ENCODE measurements at places on chromosomes 5 and 9.

- DNase-seq, result no peak
These were observed 50.4 kb downstream of the ZNF354C start for GRCh38 chr5:179110528-179110927.

DNA sequence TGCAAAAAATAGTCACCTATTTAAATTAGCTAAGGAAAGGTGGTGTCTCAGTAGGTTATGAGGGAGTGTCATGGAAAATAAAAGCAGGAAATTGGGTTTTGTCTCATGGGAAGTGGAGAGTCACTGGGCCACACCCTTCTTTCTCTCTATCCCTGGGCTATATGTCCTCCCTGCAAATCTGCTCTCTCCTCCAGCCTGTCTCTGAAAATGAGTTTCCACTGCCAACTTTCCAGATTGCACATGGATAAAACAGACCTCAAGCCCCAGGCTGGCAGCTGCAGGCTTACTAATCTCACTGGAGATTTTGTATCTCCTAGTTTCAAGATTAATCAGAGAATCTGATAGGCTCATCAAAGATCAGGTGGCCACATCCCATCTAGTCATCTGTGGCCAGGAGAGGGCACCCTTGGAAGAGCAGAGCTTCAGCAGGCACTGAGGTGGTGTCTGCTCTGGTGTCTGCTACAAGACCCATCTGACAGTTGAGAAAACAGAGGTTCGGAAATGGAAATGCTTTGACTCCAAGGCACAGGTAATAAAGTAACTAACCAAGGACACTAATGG lies 178.9 kb downstream of the MSX2 start:
- DNase-seq, result no peak

DNA sequence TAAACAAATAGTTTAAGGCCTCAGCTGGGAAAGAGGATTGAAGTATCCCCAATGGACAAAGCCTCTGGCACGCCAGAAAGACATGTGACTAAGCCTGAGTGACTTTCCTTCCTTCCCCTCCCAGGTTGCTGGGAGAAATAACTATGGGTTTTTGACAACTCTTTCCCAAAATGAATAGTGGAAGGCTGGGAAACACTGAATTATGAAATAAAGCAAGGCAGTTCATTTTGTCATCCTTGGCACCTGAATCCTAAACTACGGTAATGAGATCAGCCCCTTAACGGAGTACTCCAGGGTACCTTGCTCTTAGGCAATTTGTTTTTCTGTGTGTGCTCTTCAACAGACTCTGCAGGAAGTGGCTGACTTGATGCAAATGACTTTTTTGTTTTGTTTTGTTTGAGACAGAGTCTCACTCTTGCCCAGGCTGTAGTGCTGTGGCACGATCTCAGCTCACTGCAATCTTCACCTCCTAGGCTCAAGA lies 75.2 kb downstream of the LMNB1 start:
- DNase-seq, result no peak

DNA sequence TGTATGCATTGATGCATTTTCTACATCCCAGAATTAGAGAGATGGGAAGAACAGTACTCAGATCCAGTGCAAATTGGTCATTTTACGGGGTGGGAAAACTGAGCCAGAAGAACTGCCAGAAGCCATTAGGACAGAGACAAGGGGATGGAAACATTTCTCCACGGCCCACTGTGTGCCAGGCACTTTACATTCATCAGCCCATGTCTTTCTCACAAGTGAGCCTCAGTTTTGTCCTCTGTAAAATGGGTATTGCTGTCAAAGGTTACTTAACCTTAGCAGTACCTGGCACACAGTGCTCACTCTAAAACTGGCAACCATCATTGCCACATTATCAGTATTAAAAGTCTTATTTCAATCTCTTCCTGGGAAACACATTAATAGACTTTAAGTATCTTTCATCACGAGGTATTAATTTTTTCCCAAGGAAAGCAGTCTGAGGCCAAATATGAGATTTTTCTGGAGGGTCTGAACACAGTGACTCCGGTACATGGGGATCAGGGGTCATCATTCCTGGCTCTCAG lies 5.2 kb downstream of the DUSP1 start:
- DNase-seq, result peak; percentile 95

GRCh38 chr5:11467588-11467987 lies 436.7 kb downstream of the CTNND2 start:
- DNase-seq, result no peak

DNA sequence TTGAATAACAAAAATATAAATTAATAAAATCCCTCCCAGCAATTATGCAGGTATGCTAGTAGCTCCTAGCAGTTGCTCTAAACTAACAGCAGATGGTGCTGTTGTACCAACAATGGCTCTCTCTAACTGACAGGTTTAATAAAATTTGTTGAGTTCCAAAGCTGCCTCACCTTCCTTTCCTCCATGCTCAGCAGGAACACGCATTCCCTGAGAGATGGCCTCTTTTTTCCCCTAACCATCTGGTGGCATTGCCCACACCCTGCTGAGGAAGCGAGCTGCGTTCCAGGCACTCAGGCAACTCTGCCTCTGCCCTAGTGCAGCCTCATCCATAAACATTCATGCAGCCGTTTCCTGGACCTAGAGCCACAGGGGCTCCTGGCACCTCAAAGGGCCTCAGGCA lies 106.2 kb downstream of the KLHL3 start:
- DNase-seq, result peak; percentile 60

DNA sequence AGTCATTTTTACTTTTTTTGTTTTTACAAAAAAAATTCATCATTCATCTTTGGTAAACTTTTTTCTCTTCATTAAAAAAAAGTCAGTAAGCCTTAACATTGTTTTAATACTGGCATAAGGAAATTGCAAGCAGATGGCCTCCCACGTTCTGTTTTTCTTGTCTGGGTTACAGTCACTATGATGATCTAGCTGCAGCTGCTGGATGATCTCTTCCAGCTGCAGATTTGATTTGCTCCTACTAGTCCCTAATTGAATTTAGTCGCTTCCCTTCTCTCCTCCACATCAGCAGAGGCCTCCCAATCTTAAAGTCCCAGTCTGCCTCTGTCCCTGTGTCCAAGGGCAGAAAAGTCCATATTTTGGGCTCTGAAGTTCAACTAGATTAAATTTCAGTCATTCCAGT lies 106.8 kb upstream of the PTGER4 start:
- DNase-seq, result no peak

- no peak for DNase-seq
These were observed 609.5 kb upstream of the CLINT1 start for GRCh38 chr5:158468444-158468843.

DNA sequence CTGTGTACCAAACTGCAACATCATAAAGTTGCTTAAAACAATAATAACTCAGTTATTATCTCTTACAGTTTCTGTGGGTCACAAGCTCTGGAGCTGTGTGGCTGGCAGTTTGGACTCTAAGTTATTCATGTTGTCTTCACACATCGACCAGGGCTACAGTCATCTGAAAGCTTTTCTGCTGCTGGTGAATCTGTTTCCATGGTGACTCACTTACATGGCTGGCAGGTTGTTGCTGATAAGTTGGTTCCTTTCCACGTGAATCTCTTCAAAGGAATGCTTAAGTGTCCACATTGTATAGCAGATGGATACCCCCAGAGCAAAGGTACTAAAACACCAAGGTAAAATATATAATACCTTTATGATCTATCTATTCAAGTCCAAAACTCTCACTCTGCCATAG lies 44.8 kb upstream of the CYLC2 start:
- DNase-seq, result no peak

GRCh38 chr9:104869811-104870210 lies 58.1 kb downstream of the ABCA1 start:
- DNase-seq, result no peak

DNA sequence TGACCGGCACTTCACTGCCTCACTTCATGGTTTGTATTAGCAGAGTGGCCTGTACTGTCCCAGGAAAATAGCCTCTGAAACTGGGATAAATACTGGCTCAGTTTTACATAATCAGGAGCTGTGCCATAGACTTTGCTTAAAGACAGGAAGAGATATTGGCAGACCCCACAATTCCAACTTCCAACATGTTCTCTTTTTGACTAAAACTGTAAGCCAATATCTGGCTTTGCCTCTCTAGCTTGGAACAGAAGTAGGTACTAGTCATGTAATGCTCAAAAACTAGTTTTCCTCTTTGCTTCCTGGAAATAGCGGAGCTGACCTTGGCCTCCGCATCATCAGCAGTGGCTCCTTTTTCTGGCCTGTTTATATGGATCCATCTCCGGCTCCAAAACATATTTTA lies 276.9 kb downstream of the CDH9 start:
- no peak for DNase-seq

GRCh38 chr9:131480258-131480657 lies 22.5 kb upstream of the POMT1 start:
- no peak for DNase-seq

- DNase-seq, result no peak
These were observed 1.4 kb downstream of the PLEKHG4B start for GRCh38 chr5:93221-93980.

DNA sequence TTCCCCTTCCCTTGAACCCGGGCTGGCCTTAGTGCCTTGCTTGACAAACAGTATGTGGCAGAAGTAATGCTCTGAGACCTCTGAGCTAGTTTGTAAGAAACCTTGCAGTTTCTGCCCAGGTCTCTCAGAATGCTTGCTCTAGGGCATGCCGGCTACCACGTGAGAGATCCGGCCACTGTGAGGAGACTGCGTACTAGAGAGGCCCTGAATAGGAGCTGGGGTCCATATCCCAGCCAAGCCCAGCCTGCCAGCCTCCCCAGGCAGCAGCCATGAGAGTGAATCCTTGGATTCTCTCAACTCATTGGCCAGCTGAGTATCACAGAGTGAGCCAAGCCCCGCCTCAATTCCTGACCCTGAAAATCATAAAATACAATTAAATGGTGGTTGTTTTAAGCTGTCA lies 16.0 kb upstream of the COL15A1 start:
- DNase-seq, result no peak

DNA sequence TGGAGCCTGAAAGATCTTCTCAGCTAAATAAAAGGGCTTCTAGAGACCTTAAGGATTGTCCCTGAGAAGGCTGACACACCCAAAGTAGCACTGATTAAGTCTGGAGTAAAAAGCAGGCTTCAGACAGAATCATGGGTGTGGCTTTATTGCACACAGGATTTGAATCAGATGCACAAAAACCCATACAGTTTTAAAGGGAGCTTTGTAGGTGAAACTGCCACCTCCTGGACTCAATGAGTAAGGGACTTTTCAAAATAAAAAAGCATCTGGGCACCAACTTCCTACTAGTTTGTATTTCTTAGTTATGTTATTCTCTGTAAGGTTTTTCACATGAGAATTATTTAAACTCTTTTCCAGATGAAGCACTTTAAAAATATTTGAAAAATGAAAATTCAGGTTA lies 129.4 kb downstream of the EDIL3 start:
- no peak for DNase-seq

- DNase-seq, result no peak
These were observed 195.6 kb upstream of the RAI14 start for GRCh38 chr5:34460496-34460895.

DNA sequence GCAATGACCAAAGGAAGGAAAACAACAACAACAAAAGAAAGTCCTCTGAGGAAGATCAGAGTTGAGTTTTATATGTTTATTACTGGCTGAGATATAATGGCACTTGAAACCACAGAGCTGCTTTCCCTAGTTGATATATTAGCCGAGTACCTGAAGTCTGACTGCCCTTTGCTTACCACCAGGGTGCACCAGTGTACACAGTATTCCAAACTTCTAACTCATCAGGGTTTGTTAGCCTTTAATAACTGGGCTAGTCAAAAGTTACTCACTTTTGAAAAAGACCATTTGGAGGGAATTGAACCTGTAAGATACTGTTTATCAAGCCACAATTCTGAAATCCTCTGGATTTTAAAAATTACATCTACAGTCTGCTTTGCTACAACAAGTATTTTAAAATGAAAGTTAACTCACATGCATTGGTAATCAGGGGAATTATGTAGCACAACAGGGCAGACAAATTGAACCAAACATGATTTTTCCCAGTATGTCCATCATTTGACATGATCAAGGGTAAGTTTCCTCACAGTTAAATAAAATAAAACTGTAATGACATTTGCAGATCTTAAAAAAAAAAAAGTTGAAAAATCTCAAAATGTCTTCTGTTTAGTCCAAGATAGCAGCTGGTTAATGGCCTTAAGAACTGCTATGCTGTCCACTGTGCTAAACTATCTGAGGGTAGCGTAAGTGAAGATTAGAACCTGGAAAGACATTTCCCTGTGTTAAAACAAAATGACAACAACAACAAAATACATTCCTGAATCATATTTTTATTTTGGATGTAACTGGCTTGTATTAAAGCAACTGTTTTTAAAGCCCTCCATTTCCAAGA lies 57.3 kb upstream of the C6 start:
- DNase-seq, result peak; percentile 12

- no peak for DNase-seq
These were observed 43.9 kb upstream of the GLIPR2 start for GRCh38 chr9:36092509-36093215.

Data from A549 (cell line).